Germinal center (tissue), 1 donor: ENCODE measurements at places on chromosomes 3 and 15.

GRCh38 chr15:69313432-69314000 lies 14.8 kb downstream of the PAQR5 start:
- DNase-seq: no peak

GRCh38 chr15:63905558-63906265 lies 72.0 kb upstream of the HERC1 start:
- no peak for DNase-seq

DNA sequence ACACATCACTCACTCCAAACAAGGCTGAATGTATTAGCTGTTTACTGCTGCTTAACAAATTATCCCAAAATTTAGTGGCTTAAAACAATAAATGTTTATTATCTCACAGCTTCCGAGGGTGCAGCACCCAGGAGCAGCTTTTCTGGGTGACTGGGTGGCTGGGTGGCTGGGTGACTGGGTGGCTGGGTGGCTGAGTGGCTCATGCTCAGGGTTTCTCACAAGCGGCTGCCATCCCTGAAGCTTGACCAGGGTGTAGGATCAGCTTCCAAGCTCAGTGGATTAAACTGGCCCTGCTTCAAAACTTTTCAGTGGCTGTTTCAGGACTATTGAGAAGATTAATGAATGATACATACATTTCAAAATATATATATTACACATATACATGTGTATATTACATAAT lies 2.3 kb upstream of the CYP11A1 start:
- no peak for DNase-seq

DNA sequence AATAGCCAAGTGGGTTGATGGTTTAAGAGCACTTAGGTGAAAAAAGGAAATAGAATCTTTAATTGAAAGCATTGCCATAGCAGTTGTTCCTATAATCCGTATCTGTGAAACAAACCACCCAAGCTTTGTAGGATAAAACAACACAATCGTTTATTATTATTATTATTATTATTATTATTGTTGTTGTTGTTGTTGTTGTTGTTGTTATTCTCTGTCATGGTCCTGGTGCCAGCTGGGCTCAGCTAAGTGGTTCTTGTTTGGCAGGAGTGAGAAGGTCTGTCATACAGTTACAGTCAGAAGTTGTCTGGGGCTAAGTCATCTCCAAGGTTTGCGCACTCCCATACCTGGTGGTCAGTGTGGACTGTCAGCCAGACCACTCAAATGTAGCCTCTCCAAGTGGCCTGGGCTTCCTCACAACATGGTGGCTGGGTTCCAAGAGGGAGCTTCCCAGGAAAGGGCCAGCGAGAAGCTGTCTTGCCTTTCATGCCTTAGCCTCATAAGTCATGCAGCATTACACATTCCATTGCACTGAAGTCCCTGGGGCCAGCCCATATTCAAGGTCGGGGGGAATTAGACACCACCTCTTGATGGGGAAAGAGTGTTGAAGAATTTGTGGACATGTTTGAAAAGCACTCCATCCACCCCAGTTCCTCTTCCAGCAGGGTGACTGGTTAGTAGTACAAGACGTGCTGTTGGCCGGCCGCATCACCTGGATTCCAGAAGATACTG lies 54.3 kb upstream of the FGD5 start:
- no peak for DNase-seq

DNA sequence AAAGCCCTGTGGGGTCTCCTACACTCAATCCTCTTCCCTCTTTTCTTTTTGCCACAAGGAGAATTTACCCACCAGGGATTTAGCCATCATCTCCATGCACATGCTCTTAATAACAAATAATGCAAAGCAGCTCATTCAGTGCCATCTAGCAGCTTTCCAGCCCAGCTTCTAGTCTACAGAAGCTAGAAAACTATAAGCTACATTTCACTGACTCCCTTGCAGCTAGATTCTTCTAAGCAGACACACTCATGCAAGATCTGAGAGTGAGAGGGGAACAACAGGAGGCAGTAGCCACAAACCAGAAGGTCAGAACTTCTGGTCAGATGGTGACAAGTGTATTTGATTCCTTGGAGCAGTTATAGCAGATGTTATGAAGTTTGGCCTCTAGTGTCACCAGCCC lies 25.5 kb downstream of the OSBPL10 start:
- no peak for DNase-seq

GRCh38 chr15:91021516-91022074 lies 799 bp downstream of the VPS33B start:
- DNase-seq: no peak

- DNase-seq: no peak
Observed at GRCh38 chr3:52433328-52433995, 11.4 kb downstream of the SEMA3G start.

GRCh38 chr3:29339016-29339833 lies 58.4 kb downstream of the RBMS3 start:
- no peak for DNase-seq

DNA sequence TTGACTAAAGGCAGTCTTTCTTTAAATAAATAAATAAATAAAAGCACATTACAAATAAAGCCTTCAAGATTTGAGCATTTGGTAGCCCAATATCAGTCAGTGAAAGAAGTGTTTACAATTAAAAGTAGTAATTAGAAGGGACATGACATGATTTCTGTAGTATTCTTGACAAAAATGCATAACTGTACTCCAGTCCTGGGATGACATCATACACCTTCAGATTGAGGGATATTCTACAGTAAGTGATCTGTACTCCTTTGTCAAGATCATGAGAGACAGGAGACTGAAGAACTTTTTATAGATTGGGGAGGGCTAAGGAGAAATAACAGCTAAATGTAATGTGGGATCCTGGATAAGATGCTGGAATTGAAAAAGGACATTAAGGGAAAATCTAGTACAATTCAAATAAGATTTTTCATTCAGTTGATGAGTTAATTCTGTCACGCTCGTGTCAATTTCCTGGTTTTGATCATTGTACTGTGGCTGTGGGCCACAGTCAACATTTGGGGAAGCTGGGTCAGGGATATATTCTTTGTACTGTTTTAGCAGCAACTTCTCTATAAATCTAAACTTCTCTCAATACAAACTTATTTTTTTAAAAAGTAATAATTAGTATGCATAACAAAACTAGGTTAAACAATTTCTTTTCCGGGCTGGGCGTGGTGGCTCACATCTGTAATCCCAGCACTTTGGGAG lies 314.8 kb downstream of the PTPRG start:
- DNase-seq: no peak

DNA sequence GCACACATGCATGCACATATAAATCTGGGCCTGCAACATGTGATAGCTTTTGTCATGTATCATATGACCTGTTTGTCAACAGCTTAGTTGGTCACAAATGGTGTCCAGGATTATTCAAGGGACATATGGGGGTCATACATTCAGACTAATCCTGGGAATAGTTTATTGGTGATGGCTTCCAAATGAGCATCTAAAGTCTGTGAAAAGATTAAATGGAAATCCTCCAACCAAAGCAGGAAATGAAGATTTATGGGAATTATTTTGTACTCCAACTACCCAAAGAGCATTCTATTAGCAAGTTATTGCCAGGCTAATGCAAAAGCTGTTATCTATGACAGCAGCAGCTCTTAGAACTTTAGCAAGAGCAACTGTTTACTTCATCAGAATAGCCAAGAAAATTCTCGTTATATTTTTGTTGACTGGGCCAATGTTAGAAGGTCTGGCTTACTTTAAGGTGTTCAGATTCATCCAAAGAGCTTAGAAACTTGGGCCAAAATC lies 7.1 kb downstream of the FSTL1 start:
- DNase-seq: no peak
